ENCODE measurements at places on chromosomes 13 and 19. TPM values are rescaled to one million over a fixed set of nuclear protein-coding genes. Genes with fewer than 3 reads are reported as not detected.

GRCh38 chr19:639253-640160 lies at the start of gene FGF22:
Gene FGF22, plus strand, starts transcription at chr19:639879. Its CDS starts 47 bp downstream, at chr19:639926.
- H3K4me3 ChIP-seq, result peak within 1 kb of the TSS; percentile 51
- peaks cover 2% of the 10 kb centered on the region for H3K36me3 ChIP-seq
- H3K27ac ChIP-seq, result peak within 1 kb of the TSS; percentile 41
- DNase-seq, result peak; percentile 97
- peaks cover 26% of the 10 kb centered on the region for H3K4me1 ChIP-seq

- no peak overlapping the region for H3K27ac ChIP-seq
- no peaks in the 10 kb centered on the region for H3K4me1 ChIP-seq
- no peak overlapping the region for H3K4me3 ChIP-seq
- no peaks in the 10 kb centered on the region for H3K27me3 ChIP-seq
- no peaks in the 10 kb centered on the region for H3K36me3 ChIP-seq
Observed at GRCh38 chr13:84896128-84896527, 903.1 kb downstream of the SLITRK6 start.

DNA sequence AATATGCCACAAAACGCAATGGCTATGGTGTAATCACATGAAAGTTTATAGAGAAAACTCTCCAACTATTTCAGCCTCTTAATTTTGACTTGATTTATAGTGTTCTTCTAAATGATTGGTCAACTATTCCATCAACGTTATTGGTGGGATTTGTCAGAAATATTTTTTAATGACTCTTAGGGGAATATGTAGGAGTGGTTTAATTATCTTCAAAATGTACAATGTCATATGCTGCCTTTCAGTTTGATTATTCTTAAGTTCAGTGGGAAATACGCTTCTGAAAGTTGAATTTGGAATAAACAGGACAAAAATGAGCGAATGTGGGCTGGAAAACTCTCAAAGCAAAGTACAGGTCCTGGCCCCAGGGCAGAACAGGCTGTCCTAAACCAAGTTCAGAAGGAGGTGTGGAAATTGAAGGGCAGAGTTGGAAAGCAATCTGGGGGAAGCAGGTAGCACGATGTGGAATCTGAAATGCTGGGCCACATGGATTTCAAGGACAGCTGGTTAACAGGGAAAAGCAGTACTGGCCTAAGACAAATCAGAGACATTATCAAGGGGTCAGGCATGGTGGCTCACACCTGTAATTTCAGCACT lies 60.8 kb upstream of the MYCBP2 start:
- no peaks in the 10 kb centered on the region for H3K4me1 ChIP-seq
- no peak overlapping the region for H3K4me3 ChIP-seq
- DNase-seq, result no peak

- H3K4me1 ChIP-seq, result no peaks in the 10 kb centered on the region
- H3K4me3 ChIP-seq, result no peak overlapping the region
- no peaks in the 10 kb centered on the region for H3K36me3 ChIP-seq
- DNase-seq, result no peak
- H3K27me3 ChIP-seq, result no peaks in the 10 kb centered on the region
- H3K27ac ChIP-seq, result no peak overlapping the region
Observed at GRCh38 chr13:34003656-34004055, 185.7 kb downstream of the RFC3 start.

- H3K27me3 ChIP-seq, result no peaks in the 10 kb centered on the region
- H3K27ac ChIP-seq, result no peak overlapping the region
- no peaks in the 10 kb centered on the region for H3K36me3 ChIP-seq
- H3K4me1 ChIP-seq, result no peaks in the 10 kb centered on the region
- H3K4me3 ChIP-seq, result no peak overlapping the region
Observed at GRCh38 chr13:48801255-48801654, 147.5 kb downstream of the CYSLTR2 start.

DNA sequence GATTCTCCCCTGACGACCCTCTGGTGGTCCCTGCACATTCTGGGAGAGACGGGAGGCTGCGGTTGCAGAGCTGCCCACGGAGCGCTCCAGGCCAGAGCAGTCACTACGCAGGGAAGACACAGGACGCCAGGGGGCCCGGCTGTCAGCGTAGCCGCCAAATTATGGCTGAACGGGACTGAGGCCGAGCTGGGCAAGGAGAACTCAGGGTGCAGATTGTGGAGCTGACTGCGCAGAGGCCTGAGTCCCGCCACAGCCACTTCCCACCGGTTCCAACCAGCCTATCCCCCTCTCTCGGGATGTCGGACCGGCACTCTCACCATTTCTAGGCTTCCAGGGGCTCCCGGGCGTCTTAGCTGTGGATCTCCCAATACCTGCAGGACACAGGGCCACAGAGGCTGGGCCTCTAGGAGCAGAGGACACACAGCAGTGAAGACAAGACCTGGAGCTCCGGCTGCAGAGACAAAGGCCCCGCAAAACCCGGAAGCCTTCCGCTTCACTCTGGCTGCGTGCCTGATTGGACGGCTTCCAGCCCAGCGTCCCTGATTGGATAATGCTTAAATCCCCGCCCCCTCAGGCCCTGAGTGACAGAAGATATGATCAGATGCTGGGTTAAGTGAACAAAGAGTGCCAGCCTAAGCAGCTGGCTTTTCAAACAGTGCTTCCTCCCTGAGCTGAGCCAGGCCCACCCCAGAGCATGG lies at the start of gene ZNF737:
ZNF737 (minus strand) TSS at position 461 of the 698 bp plus-strand sequence; CDS start at position 320, 141 bp downstream.
- H3K27ac ChIP-seq, result peak within 1 kb of the TSS; percentile 89
- H3K27me3 ChIP-seq, result no peaks in the 10 kb centered on the region
- DNase-seq, result peak; percentile 98
- H3K36me3 ChIP-seq, result peaks cover 18% of the 10 kb centered on the region
- no peaks in the 10 kb centered on the region for H3K4me1 ChIP-seq

GRCh38 chr13:73893833-73894232 lies 240.4 kb downstream of the KLF12 start:
- H3K4me1 ChIP-seq, result no peaks in the 10 kb centered on the region
- H3K27me3 ChIP-seq, result no peaks in the 10 kb centered on the region
- no peak overlapping the region for H3K4me3 ChIP-seq
- DNase-seq, result no peak

DNA sequence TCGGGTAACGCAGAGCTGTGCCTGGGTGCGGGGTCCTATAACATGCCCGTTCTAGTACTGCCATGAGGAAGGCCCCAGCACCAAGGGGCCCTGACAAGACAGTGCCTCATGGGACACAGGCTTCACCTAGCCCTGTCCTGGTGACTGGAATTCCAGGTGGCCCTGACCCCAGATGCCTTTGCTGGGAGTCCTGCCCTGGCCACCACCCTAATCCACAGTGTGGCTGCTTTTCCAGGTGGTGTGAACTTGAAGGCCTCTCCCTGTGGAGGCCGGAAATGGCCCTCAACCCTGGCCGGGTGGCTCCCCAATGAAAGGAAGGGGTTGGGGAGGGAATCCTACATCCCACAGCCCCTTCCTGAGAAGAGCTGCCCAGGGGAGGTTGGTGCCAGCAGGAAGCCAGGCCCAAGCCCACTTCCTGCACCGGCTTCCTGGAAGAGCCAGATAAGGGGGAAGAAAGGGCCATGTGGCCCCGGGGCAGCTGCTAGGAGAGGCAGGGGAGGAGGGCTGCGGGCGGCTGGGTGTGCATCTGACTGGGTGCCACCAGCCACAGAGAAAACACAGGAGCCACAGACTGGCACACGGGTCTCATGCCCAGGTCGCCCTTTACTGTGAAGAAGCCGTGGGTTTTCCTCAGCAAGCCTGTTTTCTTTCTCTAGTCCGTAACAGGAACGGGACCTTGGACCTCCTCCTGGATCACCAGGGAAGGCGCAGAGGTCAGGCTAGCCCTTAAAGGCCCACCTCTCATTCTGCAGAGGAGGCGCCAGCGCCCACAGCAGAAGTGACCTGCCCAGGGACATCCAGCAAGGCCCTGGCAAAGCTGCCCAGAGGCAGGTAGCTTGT lies 4.7 kb downstream of the LSM4 start:
- peaks cover 52% of the 10 kb centered on the region for H3K4me1 ChIP-seq
- peak; percentile 60 for DNase-seq
- no peak overlapping the region for H3K4me3 ChIP-seq
- peak overlapping the region; percentile 95 for H3K27ac ChIP-seq

PSG4 gene
- not detected for total RNA-seq

ZNF560 gene
- not detected for total RNA-seq

ELSPBP1 gene
- not detected for total RNA-seq

C19orf38 gene
- total RNA-seq, result 2.2 TPM

VASP gene
- total RNA-seq, result 176 TPM

ZNF99 gene
- not detected for total RNA-seq

ZFR2 gene
- total RNA-seq, result not detected

KIR2DL3 gene
- not detected for total RNA-seq

EBI3 gene
- total RNA-seq, result not detected

TEKTIP1 gene
- total RNA-seq, result not detected

CXCL17 gene
- total RNA-seq, result 43.7 TPM
